ENCODE measurements at places on chromosomes 5 and 9. TPM values are rescaled to one million over a fixed set of nuclear protein-coding genes. Genes with fewer than 3 reads are reported as not detected.
A peak's percentile ranks its signal among the peaks of the same experiment; 100 is the strongest.

- DNase-seq = no peak
These were observed 4.8 kb upstream of the PRKACG start for GRCh38 chr9:69018737-69019136.

The PCDHA9 gene
- under 0.01 TPM for total RNA-seq

DNA sequence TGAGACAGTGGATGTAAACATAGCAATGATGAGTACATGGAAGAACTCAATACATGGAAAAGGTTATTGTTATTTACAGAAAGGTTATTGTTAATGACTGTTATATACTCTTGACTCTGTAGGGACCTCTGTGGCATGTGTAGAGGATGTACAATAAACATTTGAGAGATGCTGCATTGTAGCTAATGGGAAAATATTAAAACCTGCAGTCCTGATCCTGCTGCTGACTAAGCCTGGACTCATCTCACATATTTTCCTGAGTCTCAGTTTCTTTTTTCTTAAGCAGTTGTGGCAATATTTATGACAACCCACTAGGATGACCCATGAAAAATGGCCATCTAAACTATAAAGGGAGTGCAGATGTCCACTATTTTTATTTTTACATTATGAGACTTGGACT, 75.4 kb downstream of the DOCK2 start:
- peak; percentile 40 for DNase-seq

DNA sequence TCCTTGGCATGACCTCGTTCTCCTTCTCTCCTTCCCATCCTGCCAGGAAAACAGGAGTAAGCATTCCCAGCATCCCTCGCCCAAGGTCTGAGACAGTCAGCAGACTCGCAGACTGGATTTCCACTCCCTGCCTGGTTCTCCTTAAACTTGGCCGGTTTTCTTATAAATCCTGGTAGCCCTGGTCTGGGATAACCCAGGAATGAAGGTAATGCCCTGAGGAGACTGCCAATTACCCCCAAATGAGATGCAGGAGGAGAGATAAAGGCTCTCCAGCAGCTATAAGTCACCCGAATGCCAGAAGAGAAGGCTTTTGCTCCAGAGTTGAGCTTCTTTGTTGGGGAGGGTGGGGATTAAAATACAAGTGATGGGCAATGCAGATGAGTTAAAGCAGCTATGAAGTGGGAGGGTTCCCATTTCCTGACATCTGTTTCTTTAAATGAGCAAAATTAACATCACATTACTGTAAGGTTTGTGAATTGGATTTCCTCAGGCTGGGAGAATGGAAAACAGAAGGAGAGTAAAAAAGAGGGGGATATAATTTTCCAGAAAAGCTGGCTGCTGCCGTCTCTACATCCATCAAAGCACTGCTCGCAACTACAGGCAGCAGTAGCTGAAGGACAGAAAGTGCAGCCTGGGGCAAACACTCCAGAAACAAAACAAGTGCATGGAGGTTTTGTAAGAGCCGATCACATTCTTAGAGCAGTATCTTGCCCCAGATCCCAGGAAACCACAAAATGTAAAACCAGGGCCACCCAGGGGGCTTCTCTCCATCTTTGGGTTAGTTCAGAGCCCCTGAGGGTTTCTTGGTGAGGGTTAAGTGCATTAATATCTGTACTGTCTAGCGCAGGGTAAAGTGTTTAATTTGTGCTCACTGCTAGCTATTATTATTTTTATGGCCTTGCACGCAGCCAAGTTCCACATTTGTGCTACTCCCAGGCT, 177.6 kb upstream of the PANK3 start:
- DNase-seq = no peak

- no peak for DNase-seq
These were observed 24.1 kb upstream of the TRMT10B start for GRCh38 chr9:37729499-37729898.

The CCDC180 gene
- total RNA-seq = 0.90 TPM
